ENCODE measurements at places on chromosomes 4 and X.

- DNase-seq: no peak
Observed at GRCh38 chr4:163613383-163613782, 118.9 kb downstream of the TMA16 start.

DNA sequence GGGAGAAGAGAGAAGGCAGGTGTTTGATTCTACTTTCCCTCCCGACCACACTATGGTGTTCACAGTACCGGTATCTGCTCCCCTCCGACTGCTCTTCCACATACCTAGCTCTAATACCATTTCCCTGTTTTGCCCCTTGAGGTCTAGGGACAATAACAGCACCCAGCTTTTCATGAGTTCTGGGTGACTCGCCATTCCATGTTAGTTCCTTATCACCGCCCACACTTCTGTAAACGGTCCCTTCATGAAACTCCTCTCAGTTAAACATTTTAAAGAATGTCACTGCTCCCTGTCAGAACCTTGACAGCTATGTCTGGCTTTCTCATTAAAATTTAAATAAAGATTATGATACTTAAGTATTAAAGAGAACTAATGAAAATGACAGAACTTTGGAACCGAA is 136.7 kb downstream of the ADAMTS3 start:
- DNase-seq: no peak

DNA sequence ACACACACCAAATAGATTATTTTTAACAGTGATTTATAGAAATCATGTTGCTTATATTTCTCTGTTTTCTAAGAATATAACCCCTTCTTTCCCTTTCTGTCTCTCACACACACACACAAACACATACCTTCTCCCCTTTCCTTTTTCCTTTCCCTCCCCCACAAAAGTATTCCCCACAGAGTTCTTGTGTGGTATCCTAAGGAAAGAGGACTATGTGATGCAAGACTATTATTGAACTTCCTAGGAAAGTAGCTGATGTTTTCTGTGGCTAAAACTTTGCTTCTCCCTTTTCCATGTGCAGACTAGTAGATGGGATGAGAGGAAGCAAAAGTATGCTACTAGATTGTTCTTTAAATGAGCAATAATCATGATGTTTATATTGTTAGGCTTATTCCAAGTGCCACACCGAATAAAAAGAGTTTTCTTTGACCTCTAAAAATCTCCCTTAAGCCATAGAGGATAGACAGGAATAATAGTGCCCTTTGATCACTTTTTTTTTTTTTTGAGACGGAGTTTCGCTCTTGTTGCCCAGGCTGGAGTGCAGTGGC is 38.7 kb downstream of the CPEB2 start:
- DNase-seq: no peak

DNA sequence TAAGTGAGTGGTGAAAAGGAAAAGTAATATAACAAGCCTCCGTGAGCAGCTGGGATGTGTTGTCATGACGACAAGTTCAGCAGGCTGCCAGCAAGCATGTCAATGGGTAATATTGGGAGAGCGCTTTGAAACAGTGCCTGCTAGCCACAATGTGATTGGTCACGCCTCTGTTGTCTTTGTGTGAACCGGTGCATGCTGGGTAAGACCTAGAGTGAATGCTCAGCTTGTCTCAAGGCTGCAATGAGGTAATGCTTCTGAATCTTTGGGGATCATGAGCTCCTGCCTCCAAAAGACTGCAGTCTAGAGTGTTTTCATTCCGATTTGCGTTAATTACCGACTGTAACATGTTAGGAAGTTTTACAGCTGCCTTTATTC is 54.9 kb downstream of the STOX2 start:
- no peak for DNase-seq
